ENCODE measurements at places on chromosomes 13 and 19.

DNA sequence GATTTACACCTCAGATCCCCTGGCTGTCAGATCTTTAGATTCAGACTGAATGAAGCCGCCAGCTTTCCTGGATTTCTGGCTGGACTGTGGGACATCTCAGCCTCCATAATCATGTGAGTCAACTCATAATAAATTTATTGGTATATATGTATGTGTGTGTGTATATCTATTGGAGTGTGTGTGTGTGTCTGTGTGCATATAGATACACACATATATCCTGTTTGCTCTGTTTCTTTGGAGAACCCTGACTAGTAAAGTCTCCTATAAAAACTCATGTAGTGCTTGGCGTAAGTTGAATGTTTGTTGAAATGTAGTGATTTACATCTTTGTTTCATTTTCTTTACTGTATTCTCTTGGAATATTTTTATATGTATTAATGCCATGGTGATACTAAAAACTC lies 499.5 kb upstream of the KLF12 start:
- DNase-seq, result no peak

- peak; percentile 81 for DNase-seq
These were observed 58.9 kb upstream of the TM9SF2 start for GRCh38 chr13:99442273-99442895.

DNA sequence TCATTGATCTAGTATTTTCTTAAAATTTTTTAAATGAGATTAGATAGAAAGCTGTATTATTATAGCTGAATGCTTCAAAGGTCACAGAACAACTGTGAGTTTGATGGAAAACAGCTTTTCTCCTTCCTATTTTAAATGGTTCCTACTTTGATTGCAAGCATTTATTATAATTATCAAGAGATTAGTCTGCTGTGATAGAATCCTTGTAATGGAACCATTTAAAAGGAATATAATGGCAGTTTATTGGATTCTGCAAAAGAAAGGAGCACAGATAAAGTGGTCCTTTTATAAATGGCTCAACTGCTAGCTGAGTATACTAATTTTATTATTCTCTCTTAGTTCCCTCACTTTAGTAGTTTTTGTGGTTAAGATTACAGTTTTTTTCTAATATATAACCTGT lies 87.0 kb downstream of the MAB21L1 start:
- DNase-seq, result no peak

GRCh38 chr19:35306473-35307246 lies 14.7 kb downstream of the MAG start:
- DNase-seq, result no peak

GRCh38 chr13:93867481-93867880 lies 612.0 kb downstream of the DCT start:
- DNase-seq, result no peak

DNA sequence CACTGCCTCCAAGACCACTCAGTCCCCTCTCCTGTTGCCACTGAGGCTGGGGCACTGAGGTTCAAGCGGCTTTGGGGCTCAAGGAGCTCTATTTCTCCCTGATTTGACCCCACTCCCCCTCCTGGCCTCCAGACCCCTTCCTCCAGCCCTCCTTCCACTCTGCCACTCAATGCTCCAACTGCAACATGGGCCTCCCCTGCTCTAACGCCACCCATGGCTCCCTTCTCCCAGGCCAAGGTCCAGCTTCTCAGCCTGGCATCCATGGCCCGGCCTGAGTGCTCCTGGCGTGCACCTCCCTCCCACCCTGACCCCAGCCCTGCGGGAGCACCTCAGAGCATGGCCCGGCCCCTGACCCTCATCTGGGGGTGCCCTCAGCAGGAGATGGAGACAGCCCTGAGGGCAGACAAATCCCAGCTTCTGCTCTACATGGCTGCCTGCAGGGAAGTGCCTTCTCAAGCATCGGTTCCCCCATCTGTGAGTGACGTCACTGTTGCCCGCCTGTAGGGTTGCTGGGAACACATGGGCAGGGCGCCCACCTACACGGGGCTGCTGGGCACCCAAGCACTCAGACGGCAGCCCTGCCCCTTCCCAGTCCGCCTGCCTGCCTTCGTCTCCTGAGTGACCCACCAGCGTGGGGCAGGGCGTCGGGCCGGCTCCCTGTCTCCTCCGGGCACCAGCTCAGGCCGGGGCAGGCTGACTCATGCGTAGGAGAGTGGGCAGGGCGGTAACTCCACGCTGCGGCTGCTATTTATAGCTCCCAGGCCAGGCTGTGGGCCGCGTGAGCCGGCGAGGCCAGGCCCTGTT lies 1.6 kb upstream of the DIRAS1 start:
- DNase-seq, result no peak

- no peak for DNase-seq
These were observed 336.5 kb downstream of the FOXO1 start for GRCh38 chr13:40329781-40330485.

- DNase-seq, result no peak
These were observed 83.6 kb upstream of the KLF12 start for GRCh38 chr13:74217811-74218210.

DNA sequence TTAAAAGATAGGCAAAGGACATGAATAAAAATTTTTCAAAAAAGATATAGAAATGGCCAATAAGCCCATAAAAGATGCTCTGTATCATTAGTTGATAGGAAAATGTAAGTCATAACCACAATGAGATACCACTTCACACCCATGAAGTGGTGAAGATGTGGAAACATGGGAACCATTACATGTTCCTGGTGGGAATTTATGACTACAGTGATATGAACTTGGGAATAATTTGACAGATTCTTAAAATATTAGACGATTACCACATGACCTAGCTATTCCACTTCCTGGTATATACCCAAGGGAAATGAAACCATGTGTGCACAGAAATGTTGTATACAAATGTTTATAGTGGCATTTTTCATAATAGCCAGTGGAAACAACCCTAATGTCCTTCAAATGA lies 232.2 kb downstream of the GGACT start:
- no peak for DNase-seq

Data from erythroblast (primary cell).